ENCODE measurements at places on chromosomes 3 and 15.

DNA sequence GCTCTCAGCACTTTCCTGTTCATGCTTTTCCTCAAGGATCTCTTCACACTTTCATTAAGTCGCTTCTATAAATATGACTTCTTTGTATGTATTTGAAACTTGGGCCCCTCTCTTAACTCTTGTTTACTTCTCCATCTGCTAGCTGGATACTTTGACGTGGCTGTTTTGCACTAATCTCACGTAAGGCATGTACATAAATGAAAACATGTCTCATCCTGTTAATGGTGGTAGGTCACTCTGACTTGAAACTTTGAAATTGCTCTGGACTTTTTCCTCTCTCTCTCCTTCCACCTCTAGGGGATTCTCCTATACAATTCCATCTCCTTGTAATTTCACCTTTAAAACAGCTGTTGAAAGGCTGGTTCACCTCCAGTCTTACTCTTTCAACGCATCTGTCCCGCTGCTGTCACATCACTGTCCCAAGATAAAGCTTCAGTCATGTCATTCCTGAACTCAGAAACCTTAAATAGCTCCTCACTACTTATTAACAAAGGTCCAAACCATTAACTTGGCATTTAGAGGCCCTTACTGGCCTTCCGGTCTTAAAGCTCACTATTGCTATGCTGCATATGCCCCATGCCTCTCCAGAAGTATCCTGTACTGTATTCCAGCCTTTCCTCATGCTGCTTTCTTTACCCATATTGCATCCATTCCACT lies 1.2 kb downstream of the BLOC1S6 start:
- no peak for DNase-seq

GRCh38 chr3:66638717-66639116 lies 137.9 kb upstream of the LRIG1 start:
- DNase-seq: no peak

GRCh38 chr3:175287361-175287963 lies 428.3 kb downstream of the NAALADL2 start:
- no peak for DNase-seq

DNA sequence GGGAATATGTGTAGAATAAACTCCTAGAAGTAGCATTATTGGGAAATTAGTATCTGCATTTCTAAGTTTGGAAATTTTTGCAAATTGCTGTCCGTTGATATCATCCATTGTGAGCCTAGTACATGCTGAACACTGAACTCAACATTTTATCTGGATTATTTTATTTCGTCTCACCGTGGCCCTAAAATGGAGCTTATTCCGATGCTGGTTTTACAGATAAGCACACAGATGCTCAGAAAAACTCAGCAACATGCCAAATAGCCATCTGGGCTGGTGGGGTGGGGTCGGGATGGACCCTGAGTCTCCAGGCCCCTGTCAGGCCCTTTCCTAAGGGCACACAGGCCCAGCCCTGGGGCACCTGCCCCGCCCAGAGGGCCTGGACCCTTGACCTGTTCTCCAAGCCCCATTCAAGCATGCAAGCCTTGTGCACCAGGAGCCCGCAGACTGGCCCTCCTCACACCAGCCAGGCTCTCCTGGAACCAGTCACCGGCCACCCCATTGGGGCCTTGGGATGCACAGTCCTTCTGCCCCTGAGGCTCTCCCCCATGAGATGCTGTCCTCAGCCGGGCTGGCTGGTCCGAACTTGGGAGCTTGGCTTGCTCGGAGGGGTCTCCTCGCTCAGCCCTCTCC lies 20.7 kb upstream of the KLF13 start:
- no peak for DNase-seq

DNA sequence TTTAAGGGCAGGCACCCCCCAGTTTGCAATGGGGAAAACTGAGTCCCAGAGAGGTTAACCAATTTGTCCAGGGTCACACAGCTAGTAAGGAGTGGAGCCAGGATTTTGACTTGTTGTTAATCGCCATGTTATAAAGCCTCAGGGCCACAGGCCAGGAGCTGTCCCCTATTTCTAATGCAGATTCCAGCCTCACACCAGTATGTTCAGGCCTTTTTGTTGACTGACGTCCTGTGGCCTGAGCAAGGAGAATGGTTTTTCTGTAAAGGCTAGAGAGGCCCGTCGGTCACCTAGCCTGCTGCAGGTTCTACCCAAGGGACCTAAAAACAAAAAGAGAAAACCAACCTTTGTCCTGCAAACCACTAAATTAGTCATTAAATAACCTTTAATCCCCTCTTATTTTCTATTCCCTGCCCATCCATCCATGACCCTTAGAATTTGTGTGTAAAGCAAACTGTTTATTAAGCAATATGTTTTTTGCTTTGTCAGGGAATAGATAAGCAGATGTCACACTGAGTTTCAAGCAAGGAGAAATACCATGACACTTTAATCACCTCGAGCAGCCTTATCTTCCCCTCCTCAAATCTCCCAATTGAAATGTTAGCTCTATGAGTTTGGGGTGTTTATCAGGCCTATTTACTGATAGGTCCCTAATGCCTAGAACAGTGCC lies 14.1 kb downstream of the ACOX2 start:
- no peak for DNase-seq

- DNase-seq: no peak
Measured at GRCh38 chr15:61474796-61475195, 245.7 kb upstream of the RORA start.

GRCh38 chr15:70932397-70932796 lies 39.8 kb downstream of the LRRC49 start:
- no peak for DNase-seq

Data from T-helper 2 cell (primary cell).